T-helper 9 cell (primary cell): ENCODE measurements at places on chromosomes 2 and 18.

- DNase-seq, result no peak
These were observed 76.3 kb upstream of the GALNT3 start for GRCh38 chr2:165870346-165870745.

GRCh38 chr18:3874581-3874980 is 424.6 kb downstream of the TGIF1 start:
- no peak for DNase-seq

DNA sequence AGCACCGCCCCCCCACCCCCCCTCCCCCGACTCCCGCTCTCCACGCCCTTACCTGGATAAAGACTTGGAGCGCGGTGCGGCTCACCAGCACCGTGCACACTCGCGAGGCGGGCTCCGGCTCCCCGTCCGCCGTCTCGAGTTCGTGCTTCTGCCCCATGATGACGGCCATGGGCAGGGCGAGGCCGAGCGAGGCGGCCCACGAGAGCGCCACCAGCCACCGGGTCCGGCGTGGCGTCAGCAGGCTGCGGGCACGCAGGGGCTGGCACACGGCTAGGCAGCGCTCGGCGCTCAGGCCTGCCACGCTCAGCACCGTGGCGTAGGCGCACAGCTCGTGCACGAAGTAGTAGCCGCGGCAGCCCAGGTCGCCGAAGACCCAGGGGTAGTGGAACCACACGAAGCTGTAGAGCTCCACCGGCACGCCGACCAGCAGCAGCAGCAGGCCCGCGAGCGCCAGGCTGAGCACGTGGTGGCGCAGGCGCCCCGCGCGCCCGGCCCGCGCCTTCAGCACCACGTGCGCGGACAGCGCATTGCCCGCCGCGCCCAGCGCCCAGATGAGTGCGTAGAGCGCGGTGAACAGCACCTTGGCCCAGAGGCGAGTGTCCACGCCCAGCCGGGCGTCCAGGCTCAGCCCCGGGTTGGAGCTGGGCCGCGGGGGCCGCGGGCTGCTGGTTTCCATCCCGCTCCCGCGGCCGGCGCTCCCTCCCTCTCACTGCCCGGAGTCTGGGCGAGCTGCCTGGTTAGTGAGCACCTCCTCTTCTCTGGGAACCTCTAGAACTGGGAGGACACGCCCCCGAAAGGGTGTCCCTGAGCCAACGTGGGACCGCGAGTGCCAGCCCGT is at the start of gene NTSR2:
Gene NTSR2, minus strand, starts transcription at position 742 of the 838 bp plus-strand sequence. Its CDS starts 66 bp downstream, at position 676.
- no peak for DNase-seq

DNA sequence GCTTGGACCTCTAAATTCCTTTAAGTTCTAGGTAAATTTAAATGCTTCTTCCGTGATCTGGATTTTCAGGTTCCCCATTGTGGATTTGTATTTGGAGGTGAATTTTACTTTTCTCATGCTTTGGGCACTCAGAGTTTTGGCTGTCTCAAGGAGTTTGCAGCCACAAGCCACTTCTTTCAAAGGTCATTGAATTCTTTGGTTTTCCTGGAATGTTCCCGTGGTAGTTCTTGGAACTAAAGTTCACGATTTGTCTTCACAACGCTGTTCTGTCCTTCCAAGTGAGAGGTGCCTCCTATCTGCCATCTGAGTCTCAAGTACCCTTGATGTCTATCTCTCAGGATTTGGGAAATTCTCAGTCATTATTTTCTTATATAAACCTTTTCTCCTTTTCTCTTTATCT is 1438.7 kb upstream of the ZEB2 start:
- DNase-seq, result no peak

DNA sequence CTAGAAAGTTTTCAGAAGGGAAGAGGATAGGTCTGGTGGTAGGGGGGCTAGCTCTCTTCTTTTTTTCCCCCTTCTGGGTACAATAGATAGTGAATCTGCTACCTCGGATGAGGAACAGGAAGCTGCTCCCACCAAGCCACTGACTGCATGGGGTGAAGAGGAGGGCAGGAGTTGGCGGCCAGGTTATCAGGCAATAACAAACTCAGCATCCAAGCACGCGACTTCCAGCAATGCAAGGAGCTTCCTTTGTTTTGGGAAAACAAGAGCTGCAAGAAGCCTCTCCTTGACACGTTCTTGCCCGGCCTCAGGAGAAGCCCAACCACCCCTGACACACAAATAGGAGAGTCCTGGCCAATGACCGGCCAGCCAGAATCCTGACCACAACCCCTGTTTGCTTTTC is 32.2 kb downstream of the NHEJ1 start:
- no peak for DNase-seq

DNA sequence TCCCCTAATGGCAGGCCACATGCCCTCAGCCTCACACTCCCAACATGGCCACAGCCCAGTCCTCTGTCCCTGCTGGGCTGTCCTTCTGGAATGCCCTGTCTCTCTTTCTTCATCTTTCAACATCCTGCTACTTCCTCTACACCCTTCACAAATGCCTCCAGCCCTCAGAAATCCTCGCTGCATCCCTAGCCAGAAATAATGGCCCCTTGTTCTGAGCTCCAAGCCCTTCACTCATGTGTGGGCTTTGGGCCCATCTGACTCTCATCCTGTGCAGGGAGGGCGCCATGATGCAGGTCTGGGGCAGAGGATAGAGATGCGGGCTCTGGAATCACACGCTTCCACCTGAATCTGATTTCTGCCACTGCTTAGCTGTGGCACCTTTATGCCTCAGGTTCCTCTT is 181.9 kb downstream of the TNS1 start:
- no peak for DNase-seq

- DNase-seq, result no peak
These were observed 33.3 kb upstream of the NEB start for GRCh38 chr2:151767536-151767935.

DNA sequence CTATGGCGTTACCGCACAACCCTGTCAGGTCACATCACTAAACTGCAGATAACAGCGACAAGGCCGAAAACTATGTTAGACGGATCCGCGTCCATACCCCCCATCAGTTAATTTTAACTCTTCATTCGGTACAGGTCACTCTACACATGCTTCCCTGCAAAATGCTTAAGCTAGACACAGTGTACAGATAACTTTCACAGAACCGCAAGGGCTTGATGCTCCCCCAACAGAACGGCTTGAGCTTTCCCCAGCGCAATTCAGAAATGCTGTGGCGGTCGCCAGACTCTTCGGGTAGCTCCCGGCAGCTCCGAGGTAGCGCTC is 283 bp upstream of the RBBP8 start:
- DNase-seq, result no peak

DNA sequence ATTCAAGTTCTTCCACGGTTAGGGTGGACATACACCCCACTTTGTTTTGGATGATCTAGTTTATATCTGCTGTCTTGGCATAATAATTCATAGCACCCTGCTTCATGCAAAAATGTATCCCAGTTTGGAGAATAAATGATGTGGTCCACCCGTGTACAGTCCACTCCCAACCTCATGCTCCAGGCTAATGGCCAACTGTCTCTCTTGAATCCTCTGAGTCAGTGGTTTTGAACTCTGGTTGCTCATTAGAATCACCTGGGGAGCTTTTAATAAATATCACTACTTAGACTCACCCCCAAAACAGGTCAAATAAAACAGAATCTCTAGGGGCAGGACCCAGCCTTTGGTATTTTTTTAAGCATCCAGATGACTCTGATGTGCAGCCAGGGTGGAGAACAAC is 78.5 kb downstream of the SDC1 start:
- DNase-seq, result no peak

GRCh38 chr2:75522543-75523312 is 38.0 kb downstream of the EVA1A start:
- no peak for DNase-seq

- no peak for DNase-seq
These were observed 8.6 kb downstream of the ARHGEF33 start for GRCh38 chr2:38898256-38898655.

DNA sequence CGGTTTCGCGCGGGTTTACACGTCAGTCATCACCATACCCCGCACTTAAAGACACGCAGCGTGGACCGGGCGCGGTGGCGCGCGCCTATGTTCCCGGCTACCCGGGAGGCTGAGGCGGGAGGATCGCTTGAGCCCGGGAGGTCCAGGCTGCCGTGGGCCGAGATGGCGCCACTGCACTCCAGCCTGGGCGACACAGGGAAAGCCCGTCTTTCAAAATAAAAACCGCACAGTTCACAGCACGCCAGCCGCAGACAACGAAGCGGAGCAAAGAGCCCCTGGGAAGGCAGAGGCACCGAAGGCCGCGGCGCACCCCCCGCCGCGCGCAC is 328 bp downstream of the DTYMK start:
- no peak for DNase-seq

DNA sequence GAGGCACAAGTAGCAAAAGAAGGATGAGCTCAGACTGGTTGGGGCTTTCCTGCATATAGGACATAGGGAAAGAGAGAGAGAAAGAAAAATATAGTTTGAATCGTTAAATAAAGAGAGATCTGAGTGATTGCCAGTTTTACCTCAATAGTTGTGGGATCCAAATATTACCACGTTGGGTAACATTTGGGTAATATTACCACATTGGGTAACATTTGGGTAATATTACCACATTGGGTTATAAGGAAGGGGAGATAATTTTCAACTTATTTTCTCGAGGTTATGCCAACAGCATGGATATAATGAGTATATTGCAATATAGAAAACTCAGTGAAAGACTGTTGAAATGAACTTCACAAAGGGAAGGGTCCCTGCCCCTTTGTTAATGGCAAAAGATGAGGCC is 20.7 kb downstream of the SP140 start:
- no peak for DNase-seq

- DNase-seq, result no peak
These were observed 203.6 kb downstream of the UBE2E3 start for GRCh38 chr2:181183878-181184542.

- no peak for DNase-seq
These were observed 31.7 kb downstream of the UBXN4 start for GRCh38 chr2:135773319-135773718.

DNA sequence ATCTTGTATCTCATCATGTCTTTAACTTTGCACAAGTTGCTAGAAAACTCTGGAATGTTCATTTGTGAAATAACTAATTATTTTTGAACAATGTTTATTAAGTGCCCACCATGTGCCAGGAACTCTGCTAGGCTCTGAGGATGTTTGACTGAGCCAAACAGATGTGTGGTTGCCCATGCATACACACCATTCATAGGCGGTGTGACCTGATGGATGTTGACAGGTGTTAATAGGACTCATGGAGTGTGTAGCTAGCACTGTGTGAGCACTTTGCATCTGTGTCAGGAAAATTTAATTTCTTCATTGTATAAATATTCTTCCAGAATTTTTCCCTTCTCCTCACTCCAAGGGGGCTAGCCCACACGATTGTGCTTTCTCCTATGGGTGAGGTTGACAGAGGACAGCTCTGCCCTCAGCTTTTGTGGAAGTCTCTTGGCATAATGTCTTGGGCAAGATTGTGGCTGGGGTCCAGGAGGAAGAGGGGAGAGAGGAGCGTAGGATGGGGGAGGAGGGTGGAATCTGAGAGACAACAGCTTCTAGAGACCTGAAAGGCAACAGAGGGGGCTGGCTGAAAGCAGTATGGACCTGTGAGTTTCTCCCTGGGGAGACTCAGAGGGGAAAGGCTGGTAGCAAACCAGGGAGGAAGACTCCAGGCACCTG is 214.6 kb upstream of the CXCR4 start:
- no peak for DNase-seq

GRCh38 chr18:48390641-48391040 is 18.5 kb downstream of the ZBTB7C start:
- DNase-seq, result no peak

GRCh38 chr2:25838152-25838756 is 40.0 kb downstream of the ASXL2 start:
- no peak for DNase-seq

GRCh38 chr2:145315053-145315452 is 795.1 kb upstream of the ZEB2 start:
- DNase-seq, result no peak
